ENCODE measurements at places on chromosomes 1 and 21. TPM values are rescaled to one million over a fixed set of nuclear protein-coding genes. Genes with fewer than 3 reads are reported as not detected.

Gene DRAXIN
- 0.03 TPM for total RNA-seq

Gene EXO1
- 0.43 TPM for total RNA-seq

Gene THEM5
- 0.17 TPM for total RNA-seq

Gene CAMTA1
- 13.0 TPM for total RNA-seq

Gene UBL4B
- not detected for total RNA-seq

Gene CPT2
- 9.2 TPM for total RNA-seq

Gene RNF207
- 13.7 TPM for total RNA-seq

Gene PTPRC
- total RNA-seq, result 1.6 TPM

Gene AIRE
- total RNA-seq, result not detected

Gene RGSL1
- not detected for total RNA-seq

Gene CD160
- 0.15 TPM for total RNA-seq

Gene KRTAP24-1
- not detected for total RNA-seq

Gene IGSF3
- total RNA-seq, result 2.9 TPM

Gene LCA5L
- 1.3 TPM for total RNA-seq

Gene CFAP45
- 0.54 TPM for total RNA-seq

Gene NBPF4
- not detected for total RNA-seq

Gene GLMP
- total RNA-seq, result 23.9 TPM

Gene C4BPB
- total RNA-seq, result 6.3 TPM

Gene TRIM33
- 14.9 TPM for total RNA-seq

Gene KCNN3
- total RNA-seq, result 0.28 TPM

Gene USF1
- 27.7 TPM for total RNA-seq

All from pancreas (tissue), 10 donors.